CD8-positive, alpha-beta T cell (primary cell): ENCODE measurements at places on chromosomes 5 and 9.
A peak's percentile ranks its signal among the peaks of the same experiment; 100 is the strongest.

DNA sequence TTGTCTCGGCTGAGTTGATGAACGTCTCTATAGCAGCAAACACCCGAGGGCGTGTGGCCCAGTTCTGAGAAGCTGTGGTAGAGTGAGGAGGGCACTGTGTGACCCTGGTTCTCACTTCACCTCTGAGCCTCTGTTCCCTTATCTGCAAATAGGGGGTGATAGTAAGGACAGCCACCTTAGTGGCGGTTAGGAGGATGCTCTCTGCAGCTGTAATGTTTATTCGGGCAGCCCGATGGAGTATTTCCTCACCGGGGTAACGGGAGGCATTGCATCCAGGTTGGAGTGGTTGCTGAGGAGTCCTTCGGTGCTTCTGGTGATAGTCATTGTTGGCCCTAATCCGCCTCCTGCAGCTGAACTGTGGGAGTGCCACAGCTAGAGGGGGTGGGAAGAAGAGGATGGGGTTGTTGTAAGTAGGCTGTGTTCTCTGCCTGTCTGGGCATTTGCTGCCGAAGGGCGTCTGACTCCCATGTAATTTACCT is 13.9 kb downstream of the PRRC2B start:
- no peak for DNase-seq

DNA sequence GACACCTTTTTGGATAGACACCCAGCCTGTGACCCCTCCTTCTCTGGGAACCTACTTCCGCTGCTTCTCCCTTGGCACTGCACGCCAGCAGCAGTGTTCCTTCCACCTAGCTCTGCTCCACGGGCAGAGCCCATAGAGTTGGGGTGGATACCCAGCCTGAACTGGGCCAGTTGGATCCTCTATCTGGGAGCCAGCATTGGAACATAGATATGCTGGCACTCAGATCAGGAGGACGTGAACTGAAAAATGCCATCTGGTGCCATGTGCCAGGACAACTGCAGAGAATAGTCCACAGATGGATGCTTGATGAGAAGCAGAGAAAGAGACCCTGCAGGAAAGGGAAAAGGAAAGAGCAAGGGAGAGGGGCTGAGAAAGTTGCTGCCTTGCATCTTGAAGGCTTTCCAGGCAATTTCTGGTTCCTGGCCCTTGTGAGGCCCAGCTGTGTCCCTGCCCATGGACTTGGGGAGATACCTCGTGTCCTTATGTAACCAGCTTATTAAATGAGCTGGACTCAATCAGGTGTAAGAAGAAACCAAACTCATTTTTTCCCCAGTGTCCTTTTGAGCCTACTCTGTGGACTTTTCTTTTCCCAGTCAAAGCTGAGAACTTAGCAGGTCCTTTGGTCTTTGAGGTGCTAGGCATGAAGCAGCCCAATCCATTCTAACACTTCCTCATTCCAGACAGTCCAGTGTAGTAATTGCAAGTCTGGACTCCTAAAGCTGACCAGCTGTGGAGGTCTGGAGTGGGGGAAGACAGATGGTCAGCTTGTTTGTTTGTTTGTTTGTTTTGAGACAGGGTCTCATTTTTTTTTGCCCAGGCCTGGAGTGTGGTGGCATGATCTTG is 39.1 kb downstream of the ANGPTL2 start:
- no peak for DNase-seq

GRCh38 chr5:174708476-174709207 is 15.7 kb upstream of the MSX2 start:
- DNase-seq = no peak

DNA sequence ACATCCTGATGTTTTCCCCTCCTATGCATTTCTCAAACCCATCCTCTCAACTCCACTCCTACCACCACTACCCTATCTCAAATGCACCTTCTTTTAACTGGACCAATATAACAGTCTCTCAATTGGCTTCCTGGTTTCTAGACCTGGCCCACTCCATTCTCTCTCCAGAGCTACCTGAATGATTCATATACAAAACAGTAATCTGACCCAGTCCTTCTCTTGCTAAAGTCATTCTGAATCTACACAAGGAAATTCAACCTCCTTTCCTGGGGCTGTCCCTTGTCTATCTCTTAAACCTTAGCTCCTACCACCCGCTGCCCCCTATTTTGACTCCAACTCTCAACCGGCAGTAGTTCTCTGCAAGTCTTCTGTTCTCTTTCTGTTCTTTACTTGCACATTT is 97.2 kb downstream of the PCSK1 start:
- DNase-seq = no peak

- DNase-seq = no peak
These were observed 1.7 kb downstream of the CNOT8 start for GRCh38 chr5:154860123-154860522.

DNA sequence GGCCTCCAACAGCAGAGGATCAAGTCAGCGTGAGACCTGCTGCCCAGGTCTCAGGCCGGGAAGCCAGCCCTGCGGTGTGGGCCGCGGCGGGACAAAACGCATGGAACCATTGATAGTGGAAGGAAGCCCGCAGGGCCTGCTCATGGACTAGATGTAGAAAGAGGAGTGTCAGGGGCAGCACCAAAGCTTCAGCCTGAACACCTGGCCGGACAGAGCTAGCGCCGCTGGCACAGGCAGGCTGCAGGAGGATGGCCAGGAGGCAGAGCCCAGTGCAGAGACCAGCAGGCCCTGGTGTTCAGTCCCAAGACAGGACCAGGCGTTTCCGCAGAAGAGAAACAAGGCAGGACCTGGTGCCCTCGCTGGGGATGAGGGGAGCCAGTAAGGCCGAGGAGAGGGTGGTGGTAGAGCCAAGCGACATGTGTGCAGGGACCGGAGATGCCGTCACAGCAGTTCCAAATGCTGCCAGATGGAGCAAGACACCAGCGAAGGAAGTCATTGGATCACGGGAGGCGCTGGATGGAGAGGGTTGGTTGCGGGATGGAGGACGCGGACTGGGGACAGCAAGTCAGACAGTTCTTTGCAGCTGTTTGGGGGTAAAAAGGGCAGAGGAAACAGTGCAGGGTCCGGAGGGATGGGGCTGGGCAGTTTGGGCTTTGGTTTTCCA is 42.1 kb upstream of the OLFM1 start:
- DNase-seq = no peak

DNA sequence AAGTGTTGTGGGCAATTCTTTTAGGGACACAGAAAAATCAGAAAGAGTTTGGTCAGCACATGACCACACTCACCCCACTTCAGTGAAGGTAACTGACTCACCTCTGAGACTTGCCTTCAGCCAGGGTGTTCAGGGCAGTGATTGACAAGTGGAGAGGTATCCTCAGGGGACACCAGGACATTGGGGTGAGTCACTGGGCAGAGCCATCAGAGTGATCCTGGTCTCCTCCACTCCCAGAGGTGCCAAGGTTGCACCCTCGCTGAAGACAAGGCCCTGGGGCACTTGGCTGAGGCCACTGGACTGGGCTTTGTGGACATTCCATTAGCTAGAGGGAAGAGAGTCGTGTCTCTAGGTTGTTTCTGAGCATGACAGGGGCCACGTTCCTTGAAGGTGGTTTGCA is 113.4 kb downstream of the GADD45G start:
- DNase-seq = no peak

GRCh38 chr5:40841068-40841805 is at the start of gene CARD6:
TSS of gene CARD6 (plus strand) at chr5:40841367. CDS start at chr5:40841383, 16 bp downstream.
- DNase-seq = no peak

- no peak for DNase-seq
These were observed 26.5 kb downstream of the NANS start for GRCh38 chr9:98083061-98083501.

DNA sequence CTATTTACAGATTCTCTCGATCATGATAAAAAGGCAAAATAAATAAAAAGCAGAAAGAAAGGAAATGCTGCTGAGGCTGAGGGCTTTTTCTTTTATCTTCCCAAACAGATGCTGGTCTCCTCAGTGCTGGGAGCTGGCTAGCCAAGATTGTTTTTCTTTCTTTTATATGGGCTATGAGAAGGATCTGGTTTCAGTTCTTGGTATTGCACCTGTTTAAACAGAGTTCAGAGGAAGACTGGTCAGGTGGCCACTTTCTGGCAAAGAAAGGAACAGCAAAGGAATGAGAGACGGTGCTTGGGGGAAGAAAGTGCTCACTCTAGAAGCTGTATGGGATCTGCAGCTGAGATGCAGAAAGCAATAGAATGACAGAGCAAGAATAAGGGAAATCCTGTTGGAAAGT is 88.9 kb downstream of the SLF1 start:
- no peak for DNase-seq

- DNase-seq = no peak
These were observed 32.3 kb upstream of the EQTN start for GRCh38 chr9:27329291-27329690.

DNA sequence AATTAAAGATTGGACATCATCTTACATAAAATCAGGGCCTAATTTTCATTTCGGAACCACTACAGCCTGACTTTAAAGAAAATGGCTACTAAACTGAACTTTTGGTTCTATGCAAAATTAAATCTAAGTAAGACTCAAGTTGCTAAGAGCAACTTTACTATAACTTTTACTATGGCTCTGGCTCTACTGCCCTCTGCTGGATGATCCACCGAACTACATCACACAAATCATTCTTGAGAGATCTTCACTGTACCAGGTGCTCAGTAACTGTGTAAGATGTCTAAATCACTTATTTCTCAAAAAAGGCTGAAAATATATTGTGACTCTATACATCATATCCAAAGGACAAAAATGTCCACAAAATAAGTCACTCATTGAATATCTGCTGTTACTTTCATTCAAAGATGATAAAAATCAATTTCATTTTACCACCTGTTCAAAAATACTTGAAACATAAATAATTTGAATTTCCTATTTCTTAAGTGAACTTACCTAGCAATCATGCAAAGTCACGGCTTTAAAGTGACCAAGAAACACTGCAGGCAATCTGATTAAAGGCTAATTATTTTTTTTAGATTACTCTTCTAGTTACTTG is 13.5 kb downstream of the MOCS2 start:
- peak; percentile 43 for DNase-seq

DNA sequence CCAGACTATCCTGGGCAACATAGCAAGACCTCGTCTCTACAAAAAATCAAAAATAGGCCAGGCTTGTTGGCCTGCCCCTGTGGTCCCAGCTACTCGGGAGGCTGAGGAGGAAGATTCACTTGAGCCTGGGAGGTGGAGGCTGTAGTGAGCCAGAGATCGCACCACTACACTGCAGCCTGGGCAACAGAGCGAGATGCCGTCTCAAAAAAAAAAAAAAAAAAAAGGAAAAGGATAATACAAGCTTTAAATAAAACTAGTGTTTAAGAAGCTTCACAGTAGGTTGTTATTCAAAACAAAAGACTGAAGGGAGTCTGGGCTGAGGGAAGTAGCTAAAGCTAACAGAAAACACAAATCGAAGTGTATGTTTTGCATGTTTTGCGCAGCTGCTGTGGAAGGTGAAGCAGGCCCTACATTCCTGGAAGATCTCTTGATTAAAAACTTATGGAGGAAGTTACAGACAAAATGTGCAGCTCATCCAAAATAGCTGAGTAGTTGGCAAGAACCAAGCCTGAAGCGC is 581 bp upstream of the C9orf40 start:
- no peak for DNase-seq

GRCh38 chr5:39205550-39205949 is 13.8 kb downstream of the FYB1 start:
- DNase-seq = no peak

DNA sequence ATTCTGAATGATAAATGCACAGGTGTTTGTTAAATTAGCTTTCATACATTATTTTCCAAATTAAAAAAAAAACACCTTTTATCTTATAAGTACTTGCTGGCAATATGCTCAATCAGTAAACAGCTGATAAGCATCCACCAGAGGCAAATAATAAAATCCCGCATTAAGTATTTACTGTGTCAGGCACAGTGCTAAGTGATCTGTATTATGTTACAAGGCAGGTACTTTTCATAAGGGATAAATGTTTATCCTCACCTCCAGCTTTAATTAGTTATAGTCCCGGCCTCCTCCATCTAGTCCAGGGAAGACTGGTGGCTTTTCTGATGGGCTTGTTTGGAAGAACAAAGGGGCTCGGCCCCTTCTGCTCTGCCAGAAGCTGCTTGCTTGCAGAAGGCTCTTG is 40.1 kb downstream of the PFDN1 start:
- no peak for DNase-seq

- DNase-seq = no peak
These were observed 116.7 kb downstream of the UGCG start for GRCh38 chr9:112013266-112013665.

DNA sequence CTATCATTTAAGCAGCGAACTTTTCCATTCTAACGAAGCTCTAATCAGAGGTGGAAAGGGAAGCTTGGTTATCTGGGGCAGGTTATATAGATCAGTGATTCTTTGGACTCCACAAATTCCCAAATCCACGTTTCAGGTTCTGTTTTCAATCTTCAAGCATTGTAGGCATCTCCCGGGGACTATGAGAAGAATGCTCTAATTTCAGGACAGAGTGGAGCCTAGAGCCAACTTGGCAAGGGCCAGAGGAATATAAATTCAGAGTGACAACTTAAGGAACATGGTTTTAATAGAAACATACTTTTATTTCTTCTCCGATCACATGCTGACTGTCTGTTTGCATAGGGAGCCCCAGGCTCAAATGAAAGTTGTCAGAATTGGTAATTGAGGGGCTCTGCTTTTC is 514.0 kb upstream of the KLF4 start:
- DNase-seq = no peak

DNA sequence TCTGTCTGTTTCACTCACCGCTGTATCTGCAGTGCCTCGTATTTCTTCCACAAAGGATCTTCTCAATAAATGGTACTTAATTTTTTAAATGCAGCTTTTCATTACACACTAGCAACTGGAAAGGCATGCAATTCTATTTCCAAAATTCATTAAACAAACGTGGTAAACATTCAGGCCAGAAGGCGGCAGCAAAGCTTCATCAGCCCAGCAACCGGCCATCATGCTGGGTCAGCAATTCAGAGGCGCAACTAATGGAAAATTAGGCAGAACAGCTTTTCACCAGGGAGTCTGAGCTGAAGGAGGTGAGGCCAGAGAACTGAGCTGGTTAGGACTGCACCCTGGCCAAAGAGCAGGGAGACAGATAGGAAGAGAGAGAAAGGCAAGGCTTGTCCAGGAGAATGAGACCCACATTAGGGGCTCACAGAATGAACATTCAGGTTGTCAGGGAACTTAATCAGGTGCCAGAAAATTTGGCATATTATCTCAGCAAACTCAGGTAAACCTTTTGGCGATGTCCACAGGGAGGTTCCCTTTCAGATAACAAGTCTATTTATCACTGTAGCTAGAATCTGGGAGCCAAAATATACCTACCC is 17.7 kb upstream of the RNF180 start:
- DNase-seq = no peak

DNA sequence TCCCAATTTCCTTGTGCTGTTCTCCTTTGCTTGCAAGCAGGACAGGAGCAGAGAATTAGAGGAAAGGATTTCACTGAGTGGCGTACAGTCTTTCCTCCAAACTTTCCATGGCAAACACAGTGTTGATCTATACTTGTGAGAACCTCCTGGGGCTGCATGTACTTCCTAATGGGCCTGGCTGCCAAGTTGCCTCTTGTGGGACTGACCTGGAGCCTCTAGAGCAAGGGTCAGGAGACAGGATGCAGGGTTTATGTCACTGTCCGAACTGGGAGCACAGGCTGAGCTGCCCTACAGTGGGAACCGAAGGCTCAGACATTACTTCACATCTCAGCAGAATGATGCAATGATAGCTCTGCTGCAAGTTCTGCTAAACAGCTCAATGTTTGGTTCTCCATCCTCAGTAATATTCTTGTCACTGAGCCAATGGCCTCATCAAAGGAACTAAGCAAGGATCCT is 102.3 kb downstream of the ENC1 start:
- no peak for DNase-seq
